ENCODE measurements at places on chromosomes 2 and 18.

DNA sequence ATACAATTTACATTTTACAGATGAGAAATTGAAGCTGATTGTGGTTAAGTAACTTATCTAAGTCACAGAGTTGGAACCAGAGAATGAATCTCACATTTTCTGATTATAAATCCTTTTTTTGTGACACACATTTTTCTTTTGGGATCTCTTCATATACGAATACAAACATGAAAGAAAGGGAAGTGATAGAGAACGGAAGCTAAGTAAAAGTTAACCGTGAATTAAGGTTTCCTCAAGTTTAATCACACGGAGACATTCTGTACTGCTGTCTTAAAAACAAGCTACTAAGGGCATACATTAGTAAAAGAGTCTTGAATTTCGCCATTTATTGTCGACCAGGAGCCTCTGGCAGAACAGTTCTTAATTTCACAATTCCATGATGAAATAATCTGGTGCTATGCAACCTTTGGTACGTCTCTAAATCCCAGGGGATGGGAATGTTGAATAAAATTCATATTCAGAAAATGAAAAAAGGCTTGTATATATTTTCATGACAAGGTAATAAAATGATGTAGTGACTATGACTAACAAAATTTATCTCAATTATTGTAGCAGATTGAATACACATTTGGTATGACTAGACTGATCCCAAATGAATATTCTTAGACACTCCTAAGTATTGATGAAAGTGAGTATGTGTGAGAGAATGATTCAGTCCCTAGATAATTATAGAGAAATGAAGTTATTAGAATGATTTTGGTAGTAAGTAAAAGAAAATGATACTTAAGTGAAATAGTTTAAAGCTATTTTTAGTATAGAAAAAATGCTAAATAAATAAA, 40.3 kb upstream of the ZSWIM2 start:
- peak; percentile 10 for DNase-seq

DNA sequence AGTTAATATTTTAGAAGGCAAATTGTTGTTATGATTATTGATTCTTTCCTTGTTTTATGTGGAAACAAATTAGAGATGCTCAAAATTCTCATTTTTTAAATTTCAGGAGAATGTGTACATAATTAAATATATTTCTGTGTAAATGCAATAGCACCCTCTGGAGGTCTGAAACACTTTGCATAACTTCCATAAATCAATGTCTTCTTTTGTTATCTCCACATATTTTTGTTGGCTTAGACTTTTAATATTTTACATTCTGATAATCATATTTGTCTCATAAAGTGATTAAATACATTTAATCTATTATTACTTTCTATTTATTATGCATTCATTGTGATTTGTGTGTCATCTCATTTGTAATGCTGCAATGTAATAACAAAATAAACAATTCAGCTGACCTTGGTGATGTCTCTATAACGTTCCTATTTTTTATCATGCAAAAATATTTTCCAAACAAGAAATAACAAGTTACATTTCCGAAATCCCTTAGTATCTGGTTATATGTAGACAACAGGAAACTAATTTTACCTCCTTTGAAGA, 201.8 kb upstream of the GALNT5 start:
- DNase-seq = no peak

DNA sequence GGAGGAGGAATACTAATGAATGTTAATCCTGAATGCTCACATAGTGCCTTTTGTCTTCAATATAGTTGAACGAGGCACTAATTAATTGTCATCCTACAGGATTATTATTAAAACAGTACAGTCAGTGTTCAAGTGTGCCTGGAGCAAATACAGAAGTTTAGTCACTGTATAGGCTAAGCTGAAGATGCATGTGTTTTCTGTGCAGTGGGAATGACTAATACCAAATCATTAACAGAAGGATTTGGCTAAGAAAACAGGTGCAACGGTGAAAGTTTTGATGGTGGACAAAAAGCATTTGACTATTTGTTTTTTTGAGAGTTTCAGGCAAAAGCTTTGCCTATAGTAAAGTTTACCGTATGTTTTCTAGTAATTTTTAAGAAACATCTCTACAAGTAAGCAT, 62.8 kb downstream of the DCC start:
- DNase-seq = no peak

DNA sequence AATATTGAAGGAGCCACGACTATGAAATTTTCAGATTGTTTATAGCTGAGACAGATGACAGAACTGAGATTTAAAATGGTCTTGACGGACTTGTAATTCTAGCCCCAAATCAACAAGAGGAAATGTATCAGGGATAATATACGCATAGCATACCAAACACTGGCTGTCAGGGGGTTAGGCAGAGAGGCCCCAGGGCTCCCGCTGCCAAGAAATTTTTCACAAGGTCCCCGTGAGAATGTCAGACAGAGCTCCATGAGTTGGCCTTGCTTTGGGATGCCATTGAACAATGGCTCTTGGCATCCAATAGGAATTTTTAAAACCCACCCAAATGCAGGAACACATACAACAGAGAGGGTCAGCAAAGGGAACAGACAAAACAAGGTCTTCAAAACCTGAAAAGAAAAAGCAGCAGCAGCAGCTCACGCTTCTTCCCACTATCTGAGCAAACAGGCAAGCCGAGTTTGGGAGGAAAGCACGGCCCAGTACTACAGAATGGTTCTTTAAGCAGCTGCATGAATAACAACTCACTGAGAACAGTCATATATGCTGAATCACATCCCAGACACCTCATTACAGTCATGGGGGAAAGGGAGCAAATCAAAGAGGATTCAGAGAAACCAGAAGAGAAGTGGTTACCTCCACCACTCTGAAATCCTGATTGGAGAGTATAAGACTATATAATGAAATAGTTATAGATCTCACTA, 445.6 kb downstream of the RND3 start:
- no peak for DNase-seq

DNA sequence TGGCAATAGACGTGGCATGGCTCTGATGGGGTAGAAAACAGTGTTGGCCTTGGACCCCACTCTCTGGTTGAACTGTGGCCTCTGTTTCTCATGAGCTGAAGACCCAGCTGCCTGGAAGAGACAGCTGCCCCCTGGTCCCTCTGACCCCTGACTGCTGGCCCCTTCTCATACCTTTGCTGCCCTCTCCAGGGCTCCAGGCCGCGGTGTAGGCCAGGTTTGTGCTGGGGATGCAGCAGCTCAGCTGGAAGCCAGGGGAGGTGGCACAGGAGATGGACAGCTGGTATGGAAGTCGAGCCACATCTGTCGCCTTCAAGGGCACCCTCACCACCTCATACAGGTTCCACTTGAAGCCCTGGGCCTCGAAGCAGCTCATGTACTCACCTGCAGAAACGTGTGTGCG, 31.7 kb upstream of the SELENOI start:
- no peak for DNase-seq

GRCh38 chr2:28664120-28664842, 87.3 kb upstream of the PPP1CB start:
- DNase-seq = no peak

- no peak for DNase-seq
Measured at GRCh38 chr2:10982931-10983701, 71.4 kb downstream of the KCNF1 start.

GRCh38 chr18:60872434-60872833, 460.8 kb upstream of the CDH20 start:
- DNase-seq = no peak

- no peak for DNase-seq
Measured at GRCh38 chr2:160299540-160299939, 99.5 kb upstream of the ITGB6 start.

- DNase-seq = no peak
Measured at GRCh38 chr2:57434441-57434840, 612.2 kb upstream of the VRK2 start.

- no peak for DNase-seq
Measured at GRCh38 chr2:75596784-75597183, 36.0 kb upstream of the EVA1A start.

DNA sequence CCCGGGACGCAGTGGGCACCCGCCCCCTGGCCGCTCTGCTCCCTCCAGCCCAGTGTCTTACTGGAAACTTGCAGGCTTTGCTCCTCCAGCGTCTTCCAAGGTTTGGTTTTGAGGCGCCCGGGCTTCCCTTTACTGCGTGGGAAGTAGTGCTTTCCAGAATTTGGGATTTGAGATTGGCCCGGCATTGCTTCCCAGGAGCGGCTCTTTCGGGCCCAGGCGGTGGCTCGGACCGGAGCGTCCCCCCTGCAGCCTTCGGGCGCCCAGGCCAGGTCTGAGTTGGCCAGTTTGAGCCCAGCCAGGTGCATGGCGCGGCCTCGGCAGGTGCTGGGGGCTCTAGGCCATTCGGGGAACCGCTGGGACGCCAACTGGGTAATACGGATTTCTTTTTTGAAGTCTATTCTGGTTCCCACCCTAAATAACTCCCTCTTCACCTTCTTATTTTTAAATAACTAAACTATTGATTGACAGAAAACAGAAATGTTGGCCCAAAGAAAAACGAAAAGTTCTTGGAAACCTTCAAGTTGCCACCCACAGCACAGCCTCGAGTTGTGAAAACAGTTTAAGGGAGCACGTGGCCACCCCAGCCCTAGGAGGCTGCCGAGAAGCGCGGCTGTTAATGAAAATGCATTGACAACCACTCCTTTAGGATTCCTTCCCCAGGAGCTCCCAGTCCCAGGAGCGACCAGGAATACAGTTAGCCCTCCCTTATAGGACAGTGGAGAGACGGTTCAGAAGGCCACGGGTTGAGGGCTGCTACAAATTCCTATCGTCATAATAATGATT, 766 bp downstream of the SNTG2 start:
- DNase-seq = no peak

DNA sequence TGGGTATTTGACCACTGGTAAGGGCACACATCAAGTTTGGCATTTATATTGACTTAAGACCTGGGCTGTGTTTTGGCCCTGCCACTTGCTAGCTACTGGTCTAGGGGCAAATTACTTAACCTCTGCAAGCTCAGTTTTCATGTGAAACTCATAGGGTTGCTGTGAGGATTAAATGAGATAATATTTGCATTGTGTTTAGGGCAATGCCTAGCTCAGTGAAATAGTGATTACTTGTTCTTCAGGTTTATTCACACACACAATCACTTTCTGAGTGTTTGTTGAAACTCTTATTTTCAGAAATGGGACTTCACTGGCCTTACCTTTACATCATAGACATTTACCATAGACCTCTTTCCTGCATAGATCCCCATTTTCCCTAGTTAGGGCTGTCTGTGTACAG, 12.3 kb downstream of the CERS6 start:
- DNase-seq = no peak

DNA sequence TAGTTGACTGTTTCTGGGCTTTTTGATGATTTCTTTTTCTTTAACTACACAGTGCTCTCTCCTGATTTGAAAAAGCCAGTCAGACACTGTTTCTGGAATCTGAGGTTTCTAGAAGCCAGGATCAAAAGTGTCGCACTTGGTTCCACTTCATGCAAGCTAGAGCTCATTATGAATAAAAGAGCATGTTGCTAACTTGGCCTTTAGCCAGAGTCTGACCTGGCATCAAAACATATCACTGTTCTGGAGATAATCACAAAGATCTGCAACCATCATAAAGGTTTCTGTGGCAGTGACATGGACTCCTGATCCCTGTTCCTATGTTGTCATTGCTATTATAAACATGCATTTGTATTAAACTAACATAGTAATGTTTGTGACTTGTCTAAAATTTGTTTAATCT, 76.1 kb upstream of the MAPRE2 start:
- DNase-seq = no peak

DNA sequence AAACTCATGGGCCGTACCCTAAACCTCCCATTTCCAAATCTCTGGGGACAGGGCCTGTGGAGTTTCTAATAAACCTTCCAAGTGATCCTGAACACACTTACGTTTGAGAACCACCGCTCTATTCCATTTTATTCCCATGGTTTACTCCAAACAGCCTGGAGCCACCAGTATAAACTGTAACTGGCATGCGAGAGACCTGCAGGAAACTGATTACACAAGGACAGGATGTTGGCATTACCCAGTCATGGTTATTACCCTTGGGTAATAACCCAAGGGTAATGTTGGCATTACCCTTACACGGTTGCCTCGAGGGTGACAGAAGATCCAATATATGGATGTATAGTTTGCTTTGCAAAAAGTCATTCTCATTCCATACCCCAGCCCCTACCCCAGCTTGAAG, 37.0 kb upstream of the YPEL5 start:
- no peak for DNase-seq

DNA sequence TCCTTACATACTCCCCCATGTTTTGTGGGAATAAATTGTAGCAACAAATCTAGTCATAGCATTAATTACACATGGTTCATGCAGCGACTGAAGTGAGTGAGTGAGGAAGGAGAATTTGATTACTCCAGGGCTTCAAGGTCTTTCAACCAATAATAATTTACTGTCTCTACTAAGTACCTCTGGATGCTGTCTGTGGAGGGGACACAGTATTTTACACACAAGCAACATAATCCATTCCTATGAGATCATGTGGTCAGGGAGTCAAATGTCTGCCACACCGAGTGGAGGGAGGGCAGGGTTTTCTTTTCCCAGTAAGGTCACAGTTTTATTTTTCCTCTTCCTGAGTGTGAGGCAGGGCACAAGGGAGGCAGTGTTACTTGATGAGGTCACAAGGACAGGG, 334.7 kb upstream of the CELF4 start:
- DNase-seq = no peak

DNA sequence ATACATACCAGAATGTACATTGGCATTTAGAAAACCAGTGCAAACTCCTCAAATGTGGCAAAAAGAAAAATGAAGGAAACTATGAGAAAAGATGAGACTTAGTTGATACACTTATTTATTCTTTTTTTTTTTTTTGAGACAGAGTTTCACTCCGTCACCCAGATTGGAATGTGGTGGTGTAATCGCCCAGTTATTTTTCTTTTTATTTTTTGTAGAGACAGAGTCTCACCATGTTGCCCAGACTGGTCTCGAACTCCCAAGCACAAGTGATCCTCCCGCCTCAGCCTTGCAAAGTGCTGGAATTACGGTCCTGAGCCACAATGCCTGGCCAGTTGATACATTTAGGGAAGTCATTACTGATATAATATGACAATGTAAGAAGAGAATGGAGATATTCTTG, 274.2 kb upstream of the LRATD1 start:
- DNase-seq = no peak

- DNase-seq = no peak
Measured at GRCh38 chr2:134466141-134466540, 212.3 kb downstream of the MGAT5 start.

DNA sequence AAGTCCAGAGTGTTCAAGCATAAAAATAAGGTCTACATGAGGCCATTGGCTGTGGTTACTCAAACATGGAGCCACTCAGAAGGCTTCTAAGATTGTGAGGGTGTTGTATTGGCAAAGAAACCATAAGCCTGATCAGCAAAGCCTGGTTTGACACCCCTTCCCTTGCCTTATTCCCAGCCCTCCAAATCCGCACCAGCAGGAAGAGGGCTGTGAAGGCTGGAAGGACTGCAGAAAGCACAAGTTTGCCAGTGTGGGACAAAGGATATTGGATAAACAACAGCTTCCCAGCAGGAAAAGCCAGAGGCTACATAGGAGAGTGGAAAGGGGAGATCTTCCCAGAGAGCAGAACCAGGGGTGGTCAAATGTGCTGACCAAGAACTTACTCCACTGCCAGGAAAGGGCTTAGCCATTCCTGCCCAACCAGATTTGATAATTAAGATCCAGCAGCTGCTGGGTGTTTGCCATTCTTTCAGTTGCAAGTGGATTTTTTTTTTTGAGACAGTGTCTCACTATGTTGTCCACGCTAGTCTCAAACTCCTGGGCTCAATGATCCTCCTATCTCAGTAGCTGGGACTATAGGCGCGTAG, 1.5 kb upstream of the PRKAG3 start:
- DNase-seq = no peak

- peak; percentile 63 for DNase-seq
Measured at GRCh38 chr2:216283038-216283900, 89.0 kb downstream of the MARCHF4 start.
